ENCODE measurements at places on chromosomes 2 and 18.

- no peak for DNase-seq
Measured at GRCh38 chr2:73925853-73926492, 707 bp upstream of the DGUOK start.

GRCh38 chr2:193843675-193844074 lies 1648.9 kb upstream of the TMEFF2 start:
- no peak for DNase-seq

DNA sequence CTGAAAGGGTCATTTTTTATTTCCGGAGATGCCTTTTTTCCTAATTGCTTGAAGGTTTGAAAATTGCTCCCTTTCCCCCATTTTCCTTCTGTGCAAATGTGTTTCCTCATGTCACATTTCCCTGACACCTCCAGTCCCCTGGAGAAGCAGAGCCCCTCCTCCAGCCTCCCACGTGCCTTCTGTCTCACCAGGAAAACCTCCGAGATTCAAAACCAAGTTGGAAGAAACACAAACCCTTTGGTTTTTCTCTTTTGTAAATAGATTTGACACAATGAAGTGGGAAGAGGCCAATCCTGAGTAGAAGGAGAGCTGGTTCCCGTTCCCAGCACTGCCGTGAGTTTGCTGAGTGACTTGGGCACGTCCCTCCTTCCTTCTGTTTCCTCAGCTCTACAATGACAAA lies 125.4 kb upstream of the MYCN start:
- DNase-seq = no peak

DNA sequence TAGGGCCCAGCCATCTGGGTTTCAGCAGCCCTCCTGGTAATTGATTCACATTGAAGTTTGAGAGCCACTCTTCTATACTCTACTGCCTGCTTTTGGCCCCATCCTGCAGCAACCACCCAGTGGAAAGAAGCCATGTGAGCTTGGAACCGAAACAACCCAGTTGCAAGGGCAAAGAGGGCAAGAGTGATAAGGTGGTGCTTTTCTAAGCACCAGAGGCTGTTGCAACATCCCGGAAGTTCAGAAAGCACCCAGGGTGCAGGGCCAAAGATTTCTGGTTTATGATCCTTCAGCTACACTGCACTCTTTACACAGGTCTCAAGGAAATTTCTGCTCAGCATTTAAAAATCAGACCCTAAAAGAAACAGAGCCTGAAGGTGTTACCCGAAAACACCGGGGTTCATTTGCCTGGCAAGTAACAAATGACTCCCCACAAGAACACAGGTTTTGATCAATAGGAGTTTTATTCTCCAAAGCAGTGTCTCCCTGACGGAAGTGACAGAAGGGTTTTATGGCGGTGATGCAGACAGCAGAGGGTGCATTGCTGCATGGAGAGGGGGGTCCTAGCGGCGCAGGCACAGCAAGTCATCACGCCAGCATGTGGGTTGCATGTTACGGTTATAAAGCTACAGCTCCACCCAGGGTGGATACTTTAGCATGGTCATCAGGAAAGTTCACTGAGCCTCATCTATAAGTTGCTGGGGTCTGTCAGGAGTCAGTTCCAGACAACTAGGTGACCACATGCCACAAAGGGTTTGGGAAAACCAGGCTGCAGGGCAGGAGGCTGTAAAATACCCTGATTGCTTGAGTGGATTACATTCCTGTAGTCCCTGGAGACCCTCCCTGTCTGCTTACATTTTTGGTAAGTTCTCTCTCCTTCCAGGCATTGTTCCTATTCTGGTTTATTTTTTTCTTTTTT lies 28.8 kb upstream of the TMEM37 start:
- no peak for DNase-seq

DNA sequence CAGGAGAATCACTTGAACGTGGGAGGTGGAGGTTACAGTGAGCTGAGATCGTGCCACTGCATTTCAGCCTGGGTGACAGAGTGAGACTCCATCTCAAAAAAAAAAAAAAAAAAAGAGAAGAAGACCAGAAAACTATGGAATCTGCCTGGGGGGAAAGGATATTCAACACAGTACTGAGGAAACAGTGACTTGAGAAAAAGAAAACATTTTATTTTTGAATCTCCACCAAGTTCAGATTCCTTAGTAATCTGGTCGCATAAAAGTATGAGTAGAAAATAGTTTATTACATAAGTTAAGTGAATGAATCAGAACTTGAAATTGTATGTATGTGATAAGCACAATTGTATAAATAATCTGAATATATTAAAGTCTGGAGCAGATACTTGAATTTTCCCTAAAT lies 13.0 kb upstream of the HAT1 start:
- no peak for DNase-seq

- DNase-seq = no peak
Measured at GRCh38 chr18:51108330-51108729, 78.3 kb downstream of the SMAD4 start.

DNA sequence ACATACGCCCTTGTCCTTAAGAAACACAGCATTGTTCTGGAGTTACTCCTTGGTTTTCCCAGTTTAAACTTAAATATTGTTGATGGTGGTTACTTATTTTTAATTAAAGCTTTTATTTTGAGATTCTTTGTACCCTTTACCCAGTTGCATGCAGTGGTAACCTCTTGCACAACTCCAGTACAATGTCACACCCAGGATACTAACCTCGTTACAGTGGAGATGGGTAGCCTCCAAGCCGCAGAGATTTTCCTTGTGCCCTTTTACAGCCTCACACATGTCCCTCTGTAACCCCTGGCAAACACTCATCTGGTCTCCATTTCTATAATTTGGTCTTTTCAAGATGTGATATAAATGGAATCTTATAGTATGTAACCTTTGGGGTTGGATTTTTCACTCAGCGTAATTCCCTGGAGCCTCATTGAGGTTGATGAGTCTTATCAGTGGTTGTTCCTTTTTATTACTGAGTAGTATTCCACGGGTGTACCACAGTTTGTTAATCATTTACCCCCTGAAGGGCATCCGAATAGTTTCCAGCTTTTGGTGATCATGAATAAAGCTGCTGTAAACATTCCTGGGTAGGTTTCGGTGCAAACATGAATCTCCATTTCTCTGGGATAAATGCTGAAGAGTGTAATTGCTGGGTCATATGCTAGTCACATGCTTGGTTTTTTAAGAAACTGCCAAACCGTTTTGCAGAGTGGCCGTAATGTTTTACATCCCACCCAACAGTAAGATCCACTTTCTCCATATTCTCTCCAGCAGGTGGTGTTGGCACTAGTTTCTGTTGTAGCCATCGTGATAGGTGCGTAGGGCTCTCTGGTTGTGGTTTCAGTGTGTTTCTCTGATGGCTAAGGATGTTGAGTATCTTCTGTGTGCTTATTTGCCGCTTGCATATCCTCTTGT lies 68.6 kb downstream of the DGKD start:
- no peak for DNase-seq
